T-helper 1 cell treated with Interleukin-12 subunit alpha and Interleukin-12 subunit beta and Interleukin-4 antibody, amounts not matched to agents 30 ng/mL and 1 ng/mL, for 36 hours (primary cell): ENCODE measurements at places on chromosomes 3 and 15. TPM values are rescaled to one million over a fixed set of nuclear protein-coding genes. Genes with fewer than 3 reads are reported as not detected.

ERICH6 gene
- not detected in 2 replicates for total RNA-seq

PLSCR5 gene
- not detected in 2 replicates for total RNA-seq

ALPK3 gene
- total RNA-seq = 0.29 and 0.49 TPM in 2 replicates

CSNK1G1 gene
- total RNA-seq = 30.1 and 32.8 TPM in 2 replicates

DPPA4 gene
- not detected in 2 replicates for total RNA-seq

RETNLB gene
- not detected in 2 replicates for total RNA-seq

VGLL3 gene
- not detected in 2 replicates for total RNA-seq

ZIC1 gene
- not detected in 2 replicates for total RNA-seq

SLC9A9 gene
- total RNA-seq = 19.1 and 19.3 TPM in 2 replicates
